ENCODE measurements at places on chromosomes 6 and 20.

- no peaks in the 10 kb centered on the region for H3K27me3 ChIP-seq
- no peaks in the 10 kb centered on the region for H3K36me3 ChIP-seq
- H3K4me3 ChIP-seq: peak overlapping the region; percentile 35
- DNase-seq: peak; percentile 51
Observed at GRCh38 chr6:53335224-53335994, 13.3 kb downstream of the ELOVL5 start.

- H3K27me3 ChIP-seq: no peaks in the 10 kb centered on the region
- DNase-seq: no peak
- no peak overlapping the region for H3K27ac ChIP-seq
- peaks cover 45% of the 10 kb centered on the region for H3K36me3 ChIP-seq
- H3K4me1 ChIP-seq: no peaks in the 10 kb centered on the region
Observed at GRCh38 chr6:170360476-170360875, 53.9 kb downstream of the FAM120B start.

GRCh38 chr20:13025181-13025580, 16.4 kb downstream of the SPTLC3 start:
- H3K27me3 ChIP-seq: no peaks in the 10 kb centered on the region
- DNase-seq: no peak
- H3K27ac ChIP-seq: no peak overlapping the region
- H3K36me3 ChIP-seq: no peaks in the 10 kb centered on the region
- H3K4me3 ChIP-seq: no peak overlapping the region

GRCh38 chr6:155604991-155605390, 149.4 kb upstream of the NOX3 start:
- no peaks in the 10 kb centered on the region for H3K4me1 ChIP-seq
- H3K4me3 ChIP-seq: no peak overlapping the region
- H3K27me3 ChIP-seq: no peaks in the 10 kb centered on the region
- H3K27ac ChIP-seq: no peak overlapping the region
- H3K36me3 ChIP-seq: no peaks in the 10 kb centered on the region
- DNase-seq: no peak

- no peak for DNase-seq
- H3K36me3 ChIP-seq: no peaks in the 10 kb centered on the region
- H3K27ac ChIP-seq: no peak overlapping the region
- H3K4me3 ChIP-seq: no peak overlapping the region
Observed at GRCh38 chr6:110158479-110158878, 21.0 kb downstream of the WASF1 start.

- no peaks in the 10 kb centered on the region for H3K4me1 ChIP-seq
- H3K4me3 ChIP-seq: no peak overlapping the region
- H3K36me3 ChIP-seq: no peaks in the 10 kb centered on the region
- H3K27ac ChIP-seq: no peak overlapping the region
- no peaks in the 10 kb centered on the region for H3K27me3 ChIP-seq
Observed at GRCh38 chr6:111888928-111889695, 15.9 kb upstream of the FYN start.

- peak; percentile 75 for DNase-seq
- peaks cover 42% of the 10 kb centered on the region for H3K4me1 ChIP-seq
- H3K27ac ChIP-seq: peak overlapping the region; percentile 34
- H3K27me3 ChIP-seq: no peaks in the 10 kb centered on the region
Observed at GRCh38 chr6:157143171-157143889, 180.0 kb downstream of the TMEM242 start.

GRCh38 chr20:59300333-59301081, at the start of gene EDN3:
TSS of gene EDN3 (plus strand) at chr20:59300611. CDS start at chr20:59300813, 202 bp downstream.
- H3K4me3 ChIP-seq: no peak within 1 kb of the TSS
- no peaks in the 10 kb centered on the region for H3K36me3 ChIP-seq
- no peak for DNase-seq

DNA sequence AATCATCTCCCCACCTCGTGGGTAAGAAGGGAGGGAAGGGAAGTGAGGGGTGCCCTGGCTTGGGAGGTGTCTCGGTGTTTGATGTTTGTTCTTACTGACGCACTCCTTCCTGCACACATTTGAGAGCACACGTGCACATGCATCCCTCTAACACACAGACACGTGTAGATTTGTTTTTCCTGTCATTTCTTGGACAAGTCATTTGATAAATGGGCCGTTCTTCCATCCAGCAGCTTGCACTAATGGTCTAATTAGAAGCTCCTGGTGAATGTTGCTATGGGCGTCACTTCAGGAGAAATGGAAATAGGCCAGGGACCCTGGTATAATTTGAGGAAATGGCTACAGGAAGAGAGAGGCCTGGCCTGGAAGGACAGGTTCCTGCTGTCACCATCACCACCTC, 352.5 kb downstream of the CDH4 start:
- no peak overlapping the region for H3K27ac ChIP-seq
- H3K36me3 ChIP-seq: no peaks in the 10 kb centered on the region
- no peak overlapping the region for H3K4me3 ChIP-seq
- DNase-seq: no peak
- no peaks in the 10 kb centered on the region for H3K27me3 ChIP-seq

All from natural killer cell (primary cell).